ENCODE measurements at places on chromosomes 1 and 21.

DNA sequence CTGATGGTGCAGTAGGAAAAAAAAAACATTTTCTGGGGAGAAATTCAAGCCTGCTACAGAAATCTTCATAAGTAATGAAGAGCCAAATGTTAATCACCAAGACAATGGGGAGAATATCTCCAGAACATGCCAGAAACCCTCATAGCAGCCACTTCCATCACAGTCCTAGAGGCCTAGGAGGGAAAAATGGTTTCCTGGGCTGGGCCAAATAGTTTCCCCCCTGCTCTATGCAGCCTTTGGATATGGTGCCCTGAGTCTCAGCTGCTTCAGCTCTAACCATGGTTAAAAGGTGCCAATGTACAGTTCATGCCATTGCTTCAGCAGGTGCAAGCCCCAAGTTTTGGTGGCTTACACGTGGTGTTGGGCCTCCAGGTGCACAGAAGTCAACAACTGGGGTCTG lies 113.1 kb downstream of the ZNF648 start:
- DNase-seq = no peak

DNA sequence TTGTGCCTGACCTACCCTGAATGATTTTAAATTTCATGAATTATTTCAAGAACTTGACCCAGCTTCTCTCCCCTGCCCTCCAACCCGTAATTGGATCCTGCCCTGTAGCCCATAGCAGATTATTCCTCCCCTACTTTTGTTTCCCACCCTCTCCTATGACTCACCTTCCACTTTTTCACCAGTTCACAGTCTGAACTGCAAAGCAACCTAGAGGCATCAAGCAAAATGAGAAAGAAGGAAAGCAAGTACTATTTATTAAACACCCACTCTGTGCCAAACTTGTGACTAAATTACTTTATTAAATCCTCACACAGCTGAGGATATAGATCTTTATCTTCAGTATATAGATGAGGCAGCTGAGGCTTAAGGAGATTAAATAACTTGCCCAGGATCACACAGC lies 20.7 kb upstream of the IKBKE start:
- no peak for DNase-seq

DNA sequence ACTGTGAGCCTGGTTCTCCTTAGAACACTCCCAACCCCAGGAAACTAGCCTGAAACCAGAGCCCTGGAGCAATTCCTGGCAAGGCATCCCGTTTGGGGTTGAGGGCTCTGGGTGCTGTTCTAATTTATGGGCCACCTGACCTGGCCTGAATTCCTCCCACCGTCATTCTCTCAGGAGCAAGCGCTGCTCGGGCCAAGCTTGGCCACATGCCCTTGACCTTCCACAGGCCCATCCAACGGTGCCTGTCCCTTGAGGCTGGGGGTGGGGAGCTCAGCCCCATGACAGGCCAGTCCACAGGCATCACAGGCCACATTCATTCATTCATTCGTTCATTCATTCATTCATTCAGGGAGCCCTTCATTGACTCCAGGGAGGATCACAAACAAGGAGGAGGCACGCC lies 5.3 kb downstream of the PADI2 start:
- DNase-seq = no peak

GRCh38 chr1:226548256-226549093 lies at the start of gene STUM:
Gene STUM, plus strand, starts transcription at chr1:226548764. Its CDS starts 141 bp downstream, at chr1:226548905.
- no peak for DNase-seq

GRCh38 chr1:62905309-62905708 lies 121.4 kb downstream of the ATG4C start:
- DNase-seq = no peak

- no peak for DNase-seq
Measured at GRCh38 chr21:45897191-45898027, 84.2 kb upstream of the COL6A1 start.

- no peak for DNase-seq
Measured at GRCh38 chr1:211378844-211379243, 52.2 kb downstream of the TRAF5 start.

DNA sequence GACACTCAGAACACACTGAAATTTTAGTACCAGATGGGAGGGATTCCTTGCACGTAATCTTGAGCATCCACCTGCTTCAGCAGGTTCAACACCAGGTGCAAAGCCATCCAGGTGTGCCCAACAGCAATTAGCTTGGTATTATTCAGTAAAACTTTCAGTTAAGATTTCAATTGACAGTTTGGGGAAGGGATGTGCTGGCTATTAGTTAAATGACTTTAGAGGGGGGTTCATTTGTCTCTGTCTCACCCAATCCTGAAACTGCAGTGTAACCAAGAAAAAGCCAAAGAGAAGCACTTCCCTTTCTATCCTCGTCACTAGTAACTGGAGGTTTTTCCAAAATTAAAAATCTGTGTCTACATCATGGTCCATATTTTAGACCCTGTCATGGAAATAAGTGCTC lies 90.9 kb downstream of the PIK3R3 start:
- no peak for DNase-seq

GRCh38 chr1:218250492-218250891 lies 34.6 kb upstream of the RRP15 start:
- no peak for DNase-seq

GRCh38 chr1:165903672-165904071 lies 76.3 kb downstream of the UCK2 start:
- DNase-seq = no peak

GRCh38 chr21:42213082-42213774 lies 5.7 kb upstream of the ABCG1 start:
- DNase-seq = no peak

DNA sequence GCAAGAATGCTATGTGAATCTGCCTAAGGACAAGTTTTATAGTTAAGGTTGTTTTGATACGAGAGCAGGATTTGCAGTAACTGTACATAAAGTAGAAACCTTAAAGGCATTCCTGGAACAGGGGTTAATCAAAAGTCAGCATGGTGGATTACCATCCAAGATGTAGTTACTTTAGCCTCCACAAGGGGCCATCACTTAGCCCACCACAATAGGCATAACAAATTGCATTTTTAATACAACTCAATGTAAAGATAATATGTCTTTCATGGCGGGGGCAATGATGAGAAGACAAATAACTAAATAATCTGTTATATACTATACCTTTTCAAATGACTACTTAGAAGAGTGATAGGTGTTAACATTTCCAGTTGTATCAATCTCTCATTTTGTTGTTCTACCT lies 611.2 kb upstream of the ADGRL4 start:
- DNase-seq = no peak

DNA sequence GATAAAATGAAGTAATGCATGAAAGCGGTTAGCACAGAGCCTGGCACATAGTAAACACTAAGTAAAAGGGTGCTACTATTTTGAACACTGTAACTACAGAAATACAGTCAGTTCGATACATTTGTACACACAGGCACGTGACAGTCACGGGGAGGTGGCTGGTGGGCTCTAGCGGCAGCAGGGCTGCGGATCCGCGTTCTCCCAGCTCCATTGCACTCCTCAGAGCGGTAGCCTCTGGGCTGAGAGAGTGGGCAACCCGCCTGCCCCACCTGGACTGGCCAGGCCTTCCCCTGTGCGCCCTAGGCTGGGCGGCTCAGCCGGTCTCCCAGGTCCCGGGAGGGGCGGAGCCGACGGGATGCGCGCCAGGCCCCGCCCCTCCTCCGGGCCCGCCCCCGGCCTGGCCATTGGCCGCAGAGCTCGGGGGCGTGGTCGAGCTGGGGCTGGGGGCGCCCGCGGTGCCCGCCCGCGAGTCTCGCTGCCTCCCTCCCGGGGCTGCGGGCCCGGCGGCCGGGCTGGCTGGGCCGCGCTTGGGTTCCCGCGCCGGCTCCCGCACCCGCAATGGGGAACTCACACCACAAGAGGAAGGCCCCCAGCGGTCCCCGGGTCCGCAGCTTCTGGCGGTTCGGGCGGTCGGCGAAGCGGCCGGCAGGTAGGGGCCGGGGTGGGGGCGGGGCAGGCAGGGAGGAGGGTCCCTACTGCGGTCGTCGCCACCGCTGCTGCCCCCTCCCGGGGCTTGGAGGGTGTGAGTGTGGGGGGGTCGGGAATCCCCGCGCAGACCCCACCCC lies 51.2 kb upstream of the SYNC start:
- DNase-seq = peak; percentile 63

- DNase-seq = no peak
Measured at GRCh38 chr1:57065442-57065841, 99.6 kb upstream of the C8B start.

DNA sequence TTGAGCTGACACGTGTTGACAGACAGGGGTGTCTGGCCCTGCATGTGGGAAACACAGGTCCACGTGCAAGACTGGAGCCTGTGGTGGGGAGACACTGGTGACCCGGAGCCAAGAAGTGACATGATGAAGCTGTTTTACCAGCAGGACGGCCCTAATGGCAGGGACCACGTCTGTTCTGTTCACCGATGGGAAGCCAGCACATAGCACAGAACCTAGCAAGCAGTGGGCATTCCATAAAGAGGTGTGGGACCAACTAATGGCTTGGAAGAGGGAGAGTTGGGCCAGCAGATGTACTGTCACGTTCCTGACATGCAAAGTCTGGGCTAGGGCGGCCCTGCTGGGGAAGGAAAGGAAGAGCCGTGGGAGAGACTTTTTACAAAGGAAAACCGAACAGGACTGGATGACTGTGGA lies 15.3 kb downstream of the NAV1 start:
- no peak for DNase-seq

DNA sequence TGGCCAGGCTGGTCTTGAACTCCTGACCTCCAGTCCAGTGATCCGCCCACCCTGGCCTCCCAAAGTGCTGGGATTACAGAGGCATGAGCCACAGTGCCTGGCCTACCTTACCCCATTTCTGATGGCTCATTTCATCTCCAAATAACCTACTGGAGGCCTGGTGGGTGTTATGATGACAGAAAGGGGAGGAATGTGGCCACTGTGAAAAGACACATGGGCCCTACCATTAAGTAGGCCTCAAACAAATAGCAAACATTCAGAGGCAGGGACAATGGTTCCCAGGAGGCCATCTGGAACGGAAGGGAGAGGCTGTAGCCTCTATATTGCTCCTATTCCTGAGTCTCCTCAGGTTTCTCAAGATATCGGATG lies 932 bp upstream of the FCRLA start:
- DNase-seq = no peak

DNA sequence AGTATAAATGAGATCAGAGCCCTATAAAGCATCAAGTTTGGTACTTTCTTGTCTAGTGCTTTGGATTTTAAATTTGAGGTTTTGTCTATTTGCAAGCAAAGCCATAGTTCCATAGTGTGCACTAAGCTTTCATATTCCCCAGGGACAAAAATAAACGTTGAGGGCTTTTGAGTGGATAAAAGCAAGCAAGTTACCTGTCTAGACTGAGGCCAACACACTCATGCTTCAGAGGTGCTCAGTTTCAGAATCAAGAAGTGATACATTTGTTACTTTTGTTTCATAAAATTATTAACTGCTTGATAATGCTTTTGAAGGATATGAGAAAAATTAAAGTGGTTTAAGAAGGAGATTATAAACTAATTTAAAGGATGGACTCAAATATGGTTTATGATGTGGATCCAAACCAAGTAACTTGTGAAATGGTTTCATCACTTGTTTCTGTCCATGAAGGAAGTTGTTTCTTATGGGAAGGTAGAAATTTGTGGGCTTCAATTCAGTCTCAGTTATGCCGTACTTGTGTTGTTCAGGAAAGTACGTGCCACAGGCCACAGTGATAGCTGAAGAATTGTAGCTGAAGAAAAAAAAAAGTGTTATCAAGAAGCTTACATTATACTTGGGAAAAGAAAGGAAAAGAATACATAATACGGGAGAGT lies 71.2 kb downstream of the CHRM3 start:
- no peak for DNase-seq

DNA sequence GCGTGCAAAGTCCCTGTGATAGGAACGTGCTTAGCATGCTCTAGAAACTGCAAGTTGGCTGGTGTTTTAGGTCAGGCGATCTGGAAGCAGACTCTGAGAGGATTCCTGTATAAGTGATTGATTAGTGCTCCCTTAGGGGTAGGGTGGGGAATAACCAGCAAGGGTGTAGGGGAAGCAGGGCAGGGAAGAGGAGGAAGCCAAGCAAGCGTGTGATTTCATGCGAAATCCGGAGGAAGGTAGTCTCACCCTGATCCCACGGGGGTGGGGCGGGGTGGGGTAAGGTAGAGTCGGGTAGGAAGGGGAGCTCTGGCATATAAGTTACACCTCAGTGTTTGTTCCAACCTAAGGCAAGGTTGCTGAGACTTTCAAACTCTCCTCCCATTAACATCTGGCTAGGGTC lies 24.9 kb upstream of the CTPS1 start:
- DNase-seq = no peak

- DNase-seq = no peak
Measured at GRCh38 chr1:9211291-9211811, 23.2 kb upstream of the H6PD start.

DNA sequence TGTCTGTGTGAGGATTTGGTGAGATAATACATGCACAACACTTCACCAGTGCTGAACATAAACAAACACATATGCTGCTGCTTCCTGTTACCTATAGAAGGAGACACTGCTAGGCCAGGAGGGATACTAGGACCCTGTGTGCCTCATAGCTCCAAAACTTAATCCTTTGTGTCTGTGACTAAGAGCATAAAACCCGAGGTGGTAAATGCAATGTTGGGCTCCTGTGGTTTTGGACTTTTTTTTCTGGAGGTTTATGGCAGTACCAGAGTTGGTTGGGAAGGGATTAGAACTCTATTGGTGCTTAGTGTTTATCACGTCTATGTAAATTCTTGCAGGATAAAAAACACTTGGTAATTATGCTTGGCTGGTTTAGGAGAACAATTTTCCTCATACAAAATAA lies 122.9 kb downstream of the NUF2 start:
- no peak for DNase-seq

- no peak for DNase-seq
Measured at GRCh38 chr1:38173848-38174247, 127.3 kb upstream of the POU3F1 start.

DNA sequence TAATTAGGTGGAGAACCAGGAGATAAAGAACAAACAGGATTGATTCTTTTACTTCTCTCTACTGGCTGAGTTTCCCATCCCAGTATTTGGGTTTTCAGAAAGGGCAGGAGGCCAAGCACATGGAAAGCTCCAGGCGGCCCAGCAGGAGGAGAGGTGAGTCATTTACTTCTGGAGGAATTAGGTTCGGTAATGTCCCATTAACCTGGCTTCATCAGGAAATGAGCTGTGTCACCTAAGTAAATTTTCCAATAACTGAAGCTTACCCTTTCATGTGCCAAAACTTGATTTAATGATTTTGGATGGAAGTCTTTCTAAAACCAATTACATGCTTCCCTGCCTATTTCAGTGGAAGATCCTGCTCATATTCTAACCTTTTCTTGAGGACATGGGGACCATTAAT lies 257.6 kb upstream of the USP24 start:
- no peak for DNase-seq

- no peak for DNase-seq
Measured at GRCh38 chr1:58804853-58805565, 21.2 kb upstream of the JUN start.

- DNase-seq = no peak
Measured at GRCh38 chr1:43994794-43995790, 3.7 kb downstream of the CCDC24 start.
